ENCODE measurements at places on chromosomes 5 and 9. TPM values are rescaled to one million over a fixed set of nuclear protein-coding genes. Genes with fewer than 3 reads are reported as not detected.

The SPATA31D3 gene
- not detected for total RNA-seq

The TBC1D13 gene
- 16.6 TPM for total RNA-seq

The TUSC1 gene
- 5.1 TPM for total RNA-seq

The SH3TC2 gene
- total RNA-seq, result 60.3 TPM

The PAM gene
- 88.8 TPM for total RNA-seq

The SPOUT1 gene
- total RNA-seq, result 35.8 TPM

The PCSK1 gene
- total RNA-seq, result not detected

The PCDHA2 gene
- total RNA-seq, result 0.19 TPM

GRCh38 chr9:110332766-110333165 is 4.9 kb downstream of the TXNDC8 start:
- DNase-seq, result no peak

GRCh38 chr5:32942225-32942989 is 231.3 kb downstream of the NPR3 start:
- DNase-seq, result peak; percentile 54

DNA sequence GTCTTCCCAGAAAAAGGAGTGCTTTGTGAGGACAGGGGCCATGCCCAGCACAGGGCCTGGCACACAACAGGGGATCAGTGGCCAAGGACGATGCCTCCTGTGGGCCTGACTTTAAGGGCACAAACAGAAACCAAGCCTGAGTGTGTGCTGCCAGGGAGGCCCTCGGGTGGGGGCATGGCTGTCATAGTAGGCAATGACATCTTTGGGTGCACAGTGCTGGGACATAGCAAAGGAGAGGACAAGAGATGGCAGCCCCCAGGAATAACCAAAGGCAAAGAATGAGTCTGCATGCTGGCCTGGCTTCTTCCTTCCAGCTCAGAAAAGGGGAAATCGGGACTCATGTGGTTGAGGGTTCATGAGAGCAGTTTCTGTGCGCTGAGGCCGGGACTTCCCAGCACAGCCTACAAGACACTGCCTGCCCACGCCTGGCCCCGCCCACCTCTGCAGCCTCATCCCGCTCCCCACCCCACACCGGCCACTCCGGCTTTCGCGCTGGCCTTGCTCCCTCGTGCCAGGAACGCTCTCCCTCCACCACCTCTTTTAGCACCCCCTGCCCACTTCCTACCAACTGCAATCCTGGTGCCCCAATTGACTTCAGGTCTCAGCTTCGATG is 13.8 kb upstream of the LHX2 start:
- DNase-seq, result no peak

Measured in Calu3 (cell line).